ENCODE measurements at places on chromosomes 4 and X.

DNA sequence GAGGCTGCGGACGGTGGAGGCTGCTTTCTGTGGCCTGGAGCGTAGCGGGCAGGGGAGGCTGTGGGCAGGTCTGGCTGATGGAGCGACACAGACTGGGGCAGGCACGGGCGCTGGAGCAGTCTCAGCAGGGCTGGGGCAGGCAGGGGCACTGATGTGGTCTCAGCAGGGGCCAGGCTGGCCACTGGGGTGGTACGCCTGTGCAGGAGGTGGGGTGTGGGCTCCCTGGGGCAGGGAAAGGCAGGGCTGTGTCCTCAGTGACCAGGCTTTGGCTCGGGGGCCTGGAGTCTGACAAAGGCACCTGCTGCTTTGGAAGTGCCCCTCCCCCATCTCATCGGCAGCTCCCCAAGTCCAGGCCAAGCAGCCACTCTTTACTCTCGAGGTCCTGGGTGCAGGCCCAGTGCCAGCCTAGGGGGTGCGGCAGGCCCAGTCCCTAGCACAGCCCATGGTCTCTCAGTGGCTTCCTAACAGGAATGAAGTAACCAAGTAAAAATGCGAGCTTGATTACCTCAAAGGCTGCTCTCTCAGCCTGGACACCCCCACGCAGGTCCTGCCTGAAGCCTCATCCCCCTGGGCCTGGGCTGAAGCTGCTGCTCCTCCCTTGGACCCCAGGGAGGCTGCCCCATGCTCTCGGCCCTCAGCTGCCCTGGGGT, 55.5 kb downstream of the ADRA2C start:
- DNase-seq = no peak

- no peak for DNase-seq
Observed at GRCh38 chr4:22201256-22201655, 252.7 kb upstream of the KCNIP4 start.

- DNase-seq = no peak
Observed at GRCh38 chr4:90025248-90025647, 101.9 kb upstream of the CCSER1 start.

GRCh38 chrX:79369871-79370270, 2.7 kb upstream of the ITM2A start:
- DNase-seq = no peak

DNA sequence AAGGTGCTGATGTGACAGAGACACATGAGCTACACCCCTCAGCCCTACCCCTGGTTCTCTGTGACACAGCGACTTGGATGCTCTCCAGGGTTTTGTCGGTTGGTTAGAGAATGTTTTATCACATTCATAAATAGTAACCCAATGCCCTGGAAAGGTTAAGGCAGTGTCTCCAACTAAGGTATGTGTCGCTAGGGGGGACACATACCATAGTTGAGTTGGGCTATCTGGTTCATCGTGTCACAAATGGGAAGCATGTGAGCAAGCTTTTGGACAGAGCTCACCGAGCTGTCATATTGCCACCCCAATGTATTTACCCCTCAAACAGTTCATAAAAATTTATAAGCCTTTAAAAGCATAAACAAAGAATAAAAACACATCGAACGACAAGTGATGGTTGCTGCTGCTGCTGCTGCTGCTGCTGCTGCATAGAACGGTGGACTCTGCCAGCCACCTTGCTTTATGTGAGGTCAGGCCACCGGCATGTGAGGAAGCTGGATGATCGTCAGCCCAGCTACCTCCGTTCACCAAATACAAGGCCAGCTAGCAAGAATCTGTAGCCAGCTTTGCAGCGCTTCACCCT, 55.9 kb downstream of the STOX2 start:
- DNase-seq = no peak

- DNase-seq = no peak
Observed at GRCh38 chr4:78059938-78060337, 2.8 kb downstream of the FRAS1 start.

DNA sequence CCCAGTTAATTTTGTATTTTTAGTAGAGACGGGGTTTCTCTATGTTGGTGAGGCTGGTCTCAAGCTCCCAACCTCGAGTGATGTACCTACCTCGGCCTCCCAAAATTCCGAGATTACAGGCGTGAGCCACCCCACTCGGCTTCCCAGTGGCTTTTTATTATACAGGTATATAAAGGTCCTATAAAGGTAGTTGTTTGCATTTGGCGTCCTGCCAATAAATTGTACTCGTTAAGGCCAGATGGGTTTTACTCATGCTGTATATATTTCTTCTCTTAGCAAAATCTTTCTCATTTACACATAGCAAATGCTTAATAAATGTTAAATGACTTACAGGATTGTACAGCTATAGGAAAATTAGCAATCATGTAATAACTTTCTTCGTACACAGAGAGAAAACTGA, 6.9 kb downstream of the SHROOM3 start:
- no peak for DNase-seq

DNA sequence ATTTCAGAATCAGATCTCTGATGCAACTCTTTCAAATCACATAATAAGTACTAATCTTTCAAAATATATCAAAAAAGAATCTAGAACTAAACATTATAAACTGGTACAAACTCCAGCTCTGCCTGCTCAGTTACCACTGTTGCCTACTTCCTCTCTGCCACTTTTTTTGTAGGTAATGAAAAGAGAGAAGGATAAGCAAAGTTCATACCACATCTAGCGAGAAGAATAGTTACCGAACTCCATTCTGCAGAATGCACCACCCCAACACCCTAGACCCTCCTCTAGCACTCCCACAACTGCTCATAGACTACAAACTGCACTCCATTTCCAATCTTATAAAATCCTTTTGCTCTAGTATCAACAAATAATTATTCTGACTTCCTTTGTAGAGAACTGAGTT, 19.7 kb upstream of the LRBA start:
- DNase-seq = no peak

DNA sequence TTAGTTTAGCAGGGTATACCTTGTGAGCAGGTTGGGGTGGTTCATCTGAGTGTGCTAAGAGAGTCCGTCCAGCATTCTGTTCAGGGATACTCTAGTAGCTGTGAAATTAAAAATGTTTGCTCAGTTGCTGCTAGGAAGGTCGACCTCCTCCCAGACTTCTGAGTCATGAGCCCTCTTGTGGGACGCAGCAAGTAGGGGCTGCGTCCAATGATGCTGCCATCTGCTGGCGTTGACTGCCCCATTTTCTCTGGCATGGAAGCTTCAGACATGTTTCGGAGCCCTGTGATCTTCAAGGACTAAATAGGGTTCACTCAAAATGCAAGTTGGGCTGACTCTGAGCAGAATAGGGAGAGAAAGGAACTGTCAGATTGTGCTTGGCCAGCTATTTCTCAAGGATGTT, 201.0 kb upstream of the ARSJ start:
- no peak for DNase-seq

- DNase-seq = no peak
Observed at GRCh38 chr4:54545663-54546424, 111.9 kb upstream of the KIT start.

DNA sequence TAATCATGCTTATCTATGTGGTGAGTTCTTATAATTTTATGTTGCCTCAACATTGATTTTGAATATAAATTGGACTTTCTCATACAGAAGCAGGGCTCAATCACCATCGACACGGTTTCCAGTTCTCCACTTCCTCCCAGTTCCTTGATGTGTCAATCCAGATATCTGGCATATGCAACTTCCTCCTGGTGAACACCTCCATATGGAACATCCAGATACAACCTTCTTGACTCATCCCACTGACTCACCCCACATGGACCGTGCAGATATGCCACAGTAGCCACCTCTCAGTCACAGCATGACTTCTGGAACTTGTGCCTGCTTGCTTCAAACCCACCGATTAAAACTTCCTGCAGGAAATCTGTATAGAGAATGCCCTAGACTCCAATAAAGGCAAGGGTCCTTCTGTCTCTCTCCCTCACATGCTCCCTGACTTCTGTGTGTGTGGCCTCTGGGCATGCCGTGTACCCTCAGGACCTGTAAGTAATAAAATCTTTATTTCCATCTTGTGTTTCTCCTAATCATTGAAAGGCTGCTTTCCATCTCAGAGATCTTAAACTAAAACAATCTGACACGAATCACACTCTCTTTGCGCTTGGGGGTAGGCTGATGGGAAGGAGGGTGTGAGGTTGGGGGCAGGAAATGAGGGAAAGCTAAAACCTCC, 67.0 kb downstream of the HTRA3 start:
- no peak for DNase-seq

GRCh38 chrX:40304115-40304514, 206.4 kb upstream of the BCOR start:
- no peak for DNase-seq

- DNase-seq = no peak
Observed at GRCh38 chrX:45196701-45197100, 4.0 kb downstream of the DIPK2B start.

- no peak for DNase-seq
Observed at GRCh38 chr4:62544428-62544827, 1344.3 kb downstream of the ADGRL3 start.

DNA sequence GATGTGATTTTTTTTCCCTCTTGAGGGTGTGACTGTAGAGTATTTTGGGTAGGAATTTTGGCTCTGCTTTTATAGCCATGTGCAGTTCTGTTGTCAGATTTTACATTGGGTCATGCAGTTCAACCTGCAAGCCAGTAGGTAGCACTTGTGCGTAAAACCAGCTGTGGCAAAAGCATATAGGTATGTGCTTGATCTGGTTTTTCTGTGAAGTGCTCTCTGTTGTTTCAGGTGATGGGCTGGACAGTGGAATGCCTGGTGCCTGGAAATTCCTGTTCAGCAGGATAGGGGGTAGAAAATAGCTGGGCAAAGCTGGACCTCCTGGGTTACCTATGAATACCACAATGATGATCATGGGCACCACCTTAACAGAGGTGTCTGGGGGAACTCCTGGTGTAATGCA, 584.2 kb upstream of the PCDH10 start:
- no peak for DNase-seq

- DNase-seq = no peak
Observed at GRCh38 chrX:134406356-134407064, 53.5 kb upstream of the HPRT1 start.

- no peak for DNase-seq
Observed at GRCh38 chr4:155496294-155496626, 119.5 kb upstream of the MAP9 start.

DNA sequence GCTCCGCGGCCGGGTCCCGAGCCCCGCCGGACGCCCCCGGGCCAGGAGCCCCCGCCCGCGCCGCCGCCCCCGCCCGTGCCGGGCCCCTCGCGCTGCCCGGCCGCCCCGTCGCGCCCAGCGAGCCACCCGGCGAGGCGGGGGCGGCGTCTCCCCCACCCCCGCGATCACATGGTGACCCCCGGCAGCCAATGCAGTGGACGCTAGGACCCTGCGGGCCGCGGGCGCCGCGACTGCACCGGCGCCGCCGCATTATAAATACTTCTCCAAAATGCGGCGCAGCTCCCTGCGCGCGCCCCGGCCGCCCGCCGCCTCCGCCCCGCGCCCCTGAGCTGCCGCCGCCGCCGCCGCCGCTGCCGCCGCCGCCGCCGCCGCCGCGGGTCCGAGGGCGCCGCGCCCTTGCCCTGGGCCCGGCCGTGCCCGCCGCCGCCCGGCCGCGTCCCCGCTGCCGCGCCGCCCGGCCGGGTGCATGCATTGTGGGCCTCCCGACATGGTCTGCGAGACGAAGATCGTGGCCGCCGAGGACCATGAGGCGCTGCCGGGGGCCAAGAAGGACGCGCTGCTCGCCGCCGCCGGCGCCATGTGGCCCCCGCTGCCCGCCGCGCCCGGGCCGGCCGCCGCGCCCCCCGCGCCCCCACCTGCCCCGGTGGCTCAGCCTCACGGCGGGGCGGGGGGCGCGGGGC, at the start of gene NAT8L:
Gene NAT8L, plus strand, starts transcription at position 282 of the 680 bp plus-strand sequence. Its CDS starts 185 bp downstream, at position 467.
- no peak for DNase-seq

DNA sequence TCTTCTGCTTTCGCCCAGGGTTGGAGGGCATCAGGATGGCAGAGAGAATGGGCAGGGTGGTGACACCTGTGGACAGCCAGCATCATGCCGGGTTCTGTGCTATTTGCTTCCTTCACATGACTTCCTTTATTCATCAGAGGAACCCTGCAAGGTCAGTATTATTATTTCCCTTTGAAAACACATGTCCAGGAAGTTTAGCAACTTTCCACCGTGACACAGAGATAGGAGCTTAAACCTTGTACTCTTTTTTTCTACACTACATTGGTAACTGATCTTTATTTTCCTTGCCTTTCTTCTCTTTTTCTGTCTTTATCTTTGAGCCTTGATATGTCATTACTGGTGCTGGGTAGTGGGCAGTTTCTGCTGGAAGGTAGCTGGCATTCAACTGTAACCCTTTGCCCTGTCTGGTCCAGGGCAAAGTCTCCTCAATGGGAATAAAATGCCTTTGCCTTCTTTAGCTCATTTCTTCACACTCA, 5.0 kb upstream of the MGST2 start:
- DNase-seq = no peak

GRCh38 chrX:34656842-34657725, at the start of gene TMEM47:
TSS of gene TMEM47 (minus strand) at chrX:34657285. CDS start at chrX:34657029, 256 bp downstream.
- no peak for DNase-seq

GRCh38 chrX:110403441-110404238, 45.0 kb downstream of the RTL9 start:
- no peak for DNase-seq

DNA sequence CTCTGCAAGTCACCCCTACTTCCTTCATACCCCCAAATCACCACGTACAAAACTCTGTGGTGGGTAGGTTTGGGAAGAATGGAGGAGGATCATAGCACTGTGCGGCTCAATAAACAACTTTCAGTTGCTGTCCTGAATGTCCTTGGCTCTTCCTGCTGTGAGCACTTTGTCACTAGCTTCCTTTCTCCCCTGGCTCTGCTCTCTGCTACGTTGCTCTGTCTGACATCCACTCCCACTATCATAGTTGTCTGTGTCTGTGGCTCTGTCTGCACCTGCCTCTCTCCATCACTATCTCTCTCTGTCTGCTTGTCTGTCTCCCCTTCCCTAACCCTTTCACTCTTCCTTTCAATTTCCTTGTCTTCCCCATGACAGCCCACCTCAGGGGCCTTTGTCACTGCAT, 21.2 kb upstream of the SMPX start:
- DNase-seq = no peak

DNA sequence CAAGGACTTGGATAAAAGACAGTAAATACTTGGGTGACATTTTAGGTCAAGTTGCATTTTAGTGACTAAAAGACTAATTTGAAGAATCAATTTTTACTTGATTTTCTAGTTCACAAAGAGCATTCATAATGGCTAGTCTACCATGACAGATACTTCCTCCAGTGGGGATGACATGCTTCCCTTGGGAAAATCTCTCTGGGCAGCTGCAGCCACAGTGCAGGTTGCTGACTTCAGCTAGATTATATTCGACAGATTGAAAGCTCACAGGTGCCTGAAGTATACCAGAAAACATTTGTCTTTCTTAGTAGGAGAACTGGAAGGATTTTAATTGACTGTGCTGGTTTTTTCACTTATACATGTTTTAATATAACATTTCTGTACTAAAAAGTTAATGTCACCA, 209.6 kb upstream of the MAGEB2 start:
- no peak for DNase-seq

GRCh38 chr4:151294833-151295496, 18.0 kb downstream of the PRSS48 start:
- DNase-seq = no peak
